SW480 (cell line): ENCODE measurements at places on chromosomes 2 and 18.

DNA sequence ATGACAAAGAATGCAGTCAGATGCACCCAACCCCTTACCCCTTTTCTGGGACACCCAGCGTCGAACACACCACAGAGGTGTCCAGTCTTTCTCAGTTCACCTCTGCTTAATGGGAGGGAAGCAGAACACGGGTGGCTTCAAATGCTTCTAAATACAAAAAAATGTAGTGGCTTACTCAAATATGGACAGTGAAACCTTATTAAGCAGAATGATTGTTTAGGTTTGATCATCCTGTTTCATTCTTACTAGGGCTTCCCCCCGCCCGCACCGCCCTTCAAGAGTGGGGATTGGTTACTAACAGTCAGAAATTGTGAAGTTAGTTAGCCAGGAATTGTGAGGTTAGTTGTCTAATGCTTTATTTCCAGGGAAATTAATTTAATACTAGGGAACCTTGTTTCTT, 21.6 kb downstream of the ATG16L1 start:
- DNase-seq = no peak

DNA sequence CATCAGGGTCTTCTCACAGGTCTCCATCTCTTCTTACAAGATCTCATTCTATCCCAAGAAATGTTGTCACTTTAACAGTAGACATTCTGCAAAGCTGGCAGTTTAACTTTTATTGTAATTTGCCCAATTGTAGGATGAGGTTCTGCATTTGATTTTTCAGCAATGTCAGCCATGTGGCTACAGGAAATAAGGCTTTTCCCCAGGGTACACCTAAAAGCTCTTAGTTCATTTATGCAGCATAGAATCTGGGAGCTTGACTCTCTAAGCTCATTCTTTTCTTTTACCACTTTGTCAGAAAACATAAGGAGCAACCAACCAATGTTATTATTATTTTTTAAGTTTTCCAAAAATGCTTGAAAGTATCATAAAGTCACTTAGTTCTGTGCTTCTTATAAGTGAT, 123.4 kb downstream of the CALCRL start:
- no peak for DNase-seq

DNA sequence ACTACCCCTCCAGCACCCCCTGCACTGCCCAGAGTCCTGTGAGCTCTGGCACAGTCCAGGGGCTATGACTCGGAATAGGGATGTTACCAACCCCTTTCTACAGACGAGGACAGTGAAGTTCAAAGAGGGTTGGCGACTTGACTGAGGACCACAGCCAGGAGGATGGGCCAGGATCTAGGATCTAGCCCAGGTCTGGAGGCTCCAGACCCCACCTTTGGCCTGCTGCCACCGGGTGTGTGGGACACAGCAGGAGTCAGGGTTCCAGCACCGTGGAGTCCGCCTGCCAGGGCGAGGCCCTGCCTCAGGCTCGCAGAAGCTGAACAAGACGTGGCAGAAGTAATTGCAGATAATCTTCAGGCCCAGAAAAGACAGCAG, 37.9 kb upstream of the GPC1 start:
- DNase-seq = no peak

- no peak for DNase-seq
These were observed 1045.7 kb upstream of the CELF4 start for GRCh38 chr18:38611036-38611964.

- no peak for DNase-seq
These were observed 98.6 kb downstream of the MSH2 start for GRCh38 chr2:47501374-47502200.

DNA sequence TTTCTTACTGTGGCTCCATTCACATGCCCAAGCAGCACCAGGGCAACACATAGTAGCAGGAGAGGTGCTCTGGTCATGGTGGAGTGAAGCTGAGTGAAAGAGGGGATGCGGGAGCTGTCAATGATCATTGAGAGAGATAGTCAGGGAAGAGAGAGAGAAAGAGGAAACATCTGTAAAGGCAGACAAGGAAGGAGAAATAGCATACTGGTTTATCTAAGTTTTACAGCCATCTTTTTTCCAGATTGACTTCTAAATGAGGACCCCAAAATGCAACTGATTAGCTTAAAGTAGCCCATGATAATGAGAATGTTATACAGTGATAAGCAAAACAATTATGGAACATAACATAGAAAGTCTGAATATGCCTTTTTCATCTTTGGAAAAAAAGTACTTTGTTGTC, at the start of gene C2orf66:
Gene C2orf66, minus strand, starts transcription at position 96 of the 400 bp plus-strand sequence. Its CDS starts 19 bp downstream, at position 77.
- no peak for DNase-seq

- DNase-seq = no peak
These were observed 1.3 kb upstream of the ZNF512 start for GRCh38 chr2:27581417-27582128.

DNA sequence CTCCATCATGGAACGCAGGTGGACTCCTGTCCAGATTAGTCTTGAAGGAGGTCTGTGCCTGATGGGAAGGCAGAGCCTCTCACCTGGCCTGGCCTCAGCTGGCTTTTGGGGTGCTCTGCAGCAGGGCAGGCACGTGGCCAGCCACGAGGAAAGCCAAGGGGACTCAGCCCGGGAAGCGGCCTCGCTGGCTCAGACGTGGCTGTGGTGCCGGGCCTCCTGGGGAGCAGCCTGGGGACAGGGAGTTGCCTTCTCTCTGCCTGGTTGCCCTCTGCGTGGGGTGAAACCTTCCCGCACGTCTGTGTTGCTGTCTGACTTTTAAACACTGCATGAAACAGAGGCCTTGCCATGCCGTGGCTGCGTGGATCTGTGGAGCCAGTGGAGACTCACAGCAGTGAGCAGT, 45.0 kb downstream of the RTP5 start:
- DNase-seq = no peak

- peak; percentile 3 for DNase-seq
These were observed 1.4 kb downstream of the NOL4 start for GRCh38 chr18:34223164-34223892.

- DNase-seq = no peak
These were observed 135.6 kb downstream of the ARHGAP15 start for GRCh38 chr2:143264851-143265250.

DNA sequence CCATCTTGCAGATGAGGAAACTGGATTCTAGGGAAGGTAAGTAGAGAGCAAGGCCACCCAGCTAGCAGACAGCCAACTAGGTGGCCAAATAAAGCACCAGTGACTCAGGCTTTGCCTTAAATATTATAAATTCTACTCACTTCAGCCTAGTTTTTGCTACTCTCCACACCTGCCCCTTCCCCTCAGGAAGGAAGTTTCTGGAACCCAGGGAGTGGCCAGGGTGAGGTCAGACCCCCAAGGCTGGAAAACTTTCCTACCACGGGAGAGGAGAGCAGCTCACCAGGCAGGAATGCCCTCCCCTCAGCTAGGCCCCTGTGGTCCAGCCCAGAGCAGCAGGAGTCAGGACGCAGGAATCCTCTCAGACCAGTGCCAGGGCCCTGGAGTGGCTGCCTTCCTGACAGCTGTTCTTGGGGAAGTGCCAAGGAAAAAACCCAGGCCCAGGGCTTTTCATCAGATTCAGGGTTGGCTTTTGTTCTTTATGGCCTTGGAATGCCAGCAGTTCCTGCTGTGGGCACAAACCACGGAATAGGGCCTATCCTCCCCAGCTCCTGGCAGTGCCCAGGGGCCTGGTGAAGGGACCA, 5.1 kb upstream of the PAX8 start:
- peak; percentile 95 for DNase-seq

DNA sequence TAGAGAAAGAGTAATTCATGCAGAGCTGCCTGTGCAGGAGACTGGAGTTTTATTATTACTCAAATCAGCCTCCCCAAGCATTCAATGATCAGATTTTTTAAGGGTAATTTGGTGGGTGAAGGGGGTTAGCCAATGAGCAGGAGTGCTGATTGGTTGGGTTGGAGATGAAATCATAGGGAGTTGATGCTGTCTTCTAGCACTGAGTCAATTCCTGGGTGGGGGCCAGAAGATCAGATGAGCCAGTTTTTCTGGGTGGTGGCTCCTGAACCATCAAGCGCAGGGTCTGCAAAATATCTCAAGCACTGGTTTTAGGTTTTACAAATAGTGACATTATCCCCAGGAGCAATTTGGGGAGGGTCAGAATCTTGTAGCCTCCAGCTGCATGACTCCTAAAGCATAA, 312.8 kb upstream of the THSD7B start:
- no peak for DNase-seq

- no peak for DNase-seq
These were observed 69.0 kb upstream of the ASAP2 start for GRCh38 chr2:9137379-9138150.

DNA sequence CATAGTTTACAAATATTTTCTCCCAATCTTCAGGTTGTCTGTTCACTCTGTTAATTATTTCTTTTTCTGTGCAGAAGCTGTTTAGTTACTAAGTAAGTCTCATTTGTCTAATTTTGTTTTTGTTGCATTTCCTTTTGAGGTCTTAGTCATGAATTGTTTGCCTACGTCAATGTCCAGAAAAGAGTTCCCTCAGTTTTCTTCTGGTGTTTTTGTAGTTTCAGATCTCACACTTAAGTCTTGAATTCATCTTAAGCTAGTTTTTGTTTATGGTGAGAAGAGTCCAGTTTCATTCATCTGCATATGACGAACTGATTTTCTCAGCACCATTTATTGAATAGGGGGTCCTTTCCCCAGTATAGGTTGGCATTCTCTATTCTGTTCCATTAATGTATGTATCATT, 1252.2 kb upstream of the TMEFF2 start:
- no peak for DNase-seq

GRCh38 chr18:32317651-32318050, 127.8 kb downstream of the MEP1B start:
- no peak for DNase-seq

GRCh38 chr2:120394764-120395163, 48.8 kb downstream of the INHBB start:
- DNase-seq = no peak

DNA sequence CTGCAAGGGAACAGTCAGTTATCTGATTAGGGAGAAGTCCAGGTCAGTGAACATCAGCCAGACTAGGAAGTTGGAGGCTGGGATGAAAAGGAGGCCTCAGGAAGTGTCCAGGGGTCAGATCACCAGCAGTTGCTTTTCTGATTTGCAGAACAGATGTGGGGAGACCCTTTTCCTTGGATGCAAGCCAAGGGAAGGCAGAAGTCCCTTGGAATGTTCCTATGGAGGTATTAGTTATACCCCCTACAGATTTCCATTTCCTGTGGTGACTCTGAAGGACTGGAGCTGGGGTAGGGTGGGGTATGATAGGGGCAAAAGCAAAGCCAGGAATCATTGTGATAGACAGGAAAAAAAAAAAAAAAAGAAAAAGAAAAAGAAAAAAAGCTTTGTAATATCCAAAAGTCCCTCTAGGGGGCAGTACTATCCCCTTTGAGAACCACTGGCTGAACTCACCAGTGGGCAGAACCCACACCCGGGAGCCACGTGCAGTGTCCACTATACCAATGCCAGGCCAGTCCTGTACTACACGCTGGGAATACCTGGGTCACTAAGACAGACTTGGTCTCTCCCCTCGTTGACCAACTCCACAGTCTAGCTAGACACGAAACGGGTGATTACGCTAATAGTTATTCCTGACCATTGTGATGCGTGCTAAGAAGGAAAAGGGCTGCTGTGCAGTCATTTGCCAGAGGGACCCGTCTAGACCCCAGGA, 7.4 kb downstream of the DYSF start:
- DNase-seq = no peak

DNA sequence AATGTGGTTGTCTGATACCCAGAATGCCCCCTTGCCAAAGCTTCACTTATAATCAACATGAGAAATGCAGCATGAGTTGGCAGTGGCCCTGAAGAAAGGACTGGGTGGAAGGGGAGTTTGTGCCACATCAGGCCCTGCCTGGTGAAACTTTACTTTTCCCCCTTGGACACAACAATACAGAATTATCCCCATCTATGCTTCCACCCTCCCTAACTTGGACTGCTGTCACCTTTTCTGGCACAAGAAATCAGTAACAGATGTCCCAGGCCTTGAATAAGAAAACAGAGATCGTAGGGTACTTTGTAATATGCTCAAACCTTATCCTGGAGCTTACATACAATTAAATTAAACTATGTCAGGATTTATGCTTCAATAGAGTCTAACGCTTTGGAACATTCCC, 128.9 kb upstream of the SATB2 start:
- no peak for DNase-seq

- DNase-seq = no peak
These were observed 74.3 kb upstream of the CCDC150 start for GRCh38 chr2:196565106-196565765.

GRCh38 chr18:34970106-34970505, 71.1 kb upstream of the MAPRE2 start:
- DNase-seq = no peak

DNA sequence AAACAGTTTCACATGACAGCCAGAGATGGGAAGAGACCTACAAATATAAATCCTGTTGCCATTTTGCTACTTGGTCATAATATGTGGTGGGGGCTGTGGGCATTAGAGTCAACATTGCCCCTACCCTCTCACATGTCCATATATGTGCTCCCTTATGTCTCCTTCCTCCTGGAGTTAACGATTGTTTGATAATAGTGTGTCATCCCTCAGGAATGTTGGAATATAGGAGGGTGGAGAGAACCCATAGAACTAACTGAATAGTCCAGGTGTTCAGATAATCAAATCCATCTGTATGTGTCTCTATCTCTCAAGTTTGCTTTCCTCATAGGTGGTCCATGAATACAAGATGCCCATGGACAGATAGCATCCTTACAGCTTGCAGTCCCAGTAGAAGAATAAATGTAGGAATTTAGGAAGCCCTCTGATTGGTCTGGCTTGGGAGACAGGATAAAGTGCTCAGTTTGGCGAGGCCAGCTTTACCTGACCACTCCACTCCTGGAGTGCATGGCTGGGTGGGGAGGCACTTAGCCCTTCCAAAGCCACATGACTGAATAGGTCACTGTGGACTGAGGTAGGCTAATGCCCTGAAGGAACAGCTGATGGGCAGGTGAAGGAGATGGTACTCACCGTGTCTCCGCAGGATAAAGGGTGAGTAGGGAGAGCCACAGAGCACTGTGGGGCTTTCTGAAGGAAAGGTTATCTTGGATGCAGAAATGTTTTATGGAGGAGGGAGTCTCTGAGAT, 166.9 kb downstream of the CDCA7 start:
- peak; percentile 55 for DNase-seq

GRCh38 chr18:79484661-79485621, 89.2 kb downstream of the NFATC1 start:
- peak; percentile 88 for DNase-seq

DNA sequence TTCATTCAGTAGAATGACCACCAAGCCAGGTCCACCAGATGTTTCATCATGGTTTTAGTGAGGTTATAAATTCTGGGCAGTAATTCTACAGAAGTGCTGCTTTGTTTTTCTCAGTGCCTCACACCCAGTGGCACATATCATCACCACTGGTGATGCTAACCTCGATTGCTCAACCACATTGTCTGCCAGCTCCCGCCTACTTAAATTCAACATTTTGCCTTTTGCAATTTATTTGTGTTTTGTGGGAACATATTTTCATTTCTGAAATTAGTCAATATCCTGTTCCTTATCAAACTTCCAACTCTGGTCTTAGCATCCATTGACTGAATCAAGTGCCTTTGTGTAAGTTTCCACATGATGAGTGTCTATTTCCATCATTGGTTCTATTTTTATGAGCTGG, 62.3 kb upstream of the TMEM178A start:
- no peak for DNase-seq

- DNase-seq = no peak
These were observed 47.6 kb upstream of the SLC30A6 start for GRCh38 chr2:32118055-32118454.
